ENCODE measurements at places on chromosomes 4 and X.

DNA sequence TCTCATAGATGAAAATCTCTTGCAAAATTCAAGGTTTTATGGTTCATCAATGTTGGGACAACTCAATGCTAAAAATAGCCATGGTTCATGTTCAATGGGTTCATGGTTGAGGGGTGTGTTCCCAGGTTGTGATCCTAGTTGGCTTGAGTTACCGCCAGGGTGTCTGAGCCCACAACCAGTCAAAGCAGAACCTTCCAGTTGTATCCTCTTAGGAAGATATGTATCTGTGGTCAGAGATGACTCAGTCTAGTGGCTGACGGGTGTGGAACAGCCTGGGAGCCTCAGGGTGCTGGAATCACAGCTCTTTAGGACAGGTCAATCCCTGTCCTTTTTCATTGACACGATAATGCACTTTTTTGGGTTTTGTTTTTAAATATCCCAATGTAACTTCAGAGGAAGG lies 192.3 kb upstream of the NR3C2 start:
- DNase-seq, result no peak

DNA sequence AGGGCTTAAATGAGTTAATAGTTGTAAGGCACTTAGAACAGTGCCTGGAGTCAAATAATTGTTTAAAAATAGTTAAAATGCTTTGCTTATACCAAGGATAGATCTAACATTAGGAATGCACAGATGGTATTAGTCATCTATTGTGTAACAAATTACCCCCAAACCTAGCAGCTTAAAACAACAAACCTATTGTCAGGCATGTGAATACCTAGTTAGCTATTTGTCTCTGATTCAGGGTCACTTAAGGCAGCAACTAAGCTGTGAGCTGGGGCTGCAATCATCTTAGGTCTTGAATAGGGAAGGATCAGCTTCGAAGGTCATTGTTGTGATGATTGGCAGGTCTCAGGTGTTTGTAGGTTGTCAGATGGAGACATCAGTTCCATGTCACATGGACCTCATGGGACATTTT lies 42.4 kb upstream of the AGA start:
- DNase-seq, result no peak

GRCh38 chr4:51843309-51844152 lies 578 bp downstream of the DCUN1D4 start:
- DNase-seq, result no peak

GRCh38 chrX:134969726-134970125 lies 21.1 kb upstream of the SMIM10 start:
- no peak for DNase-seq

GRCh38 chrX:28170713-28171112 lies 189.5 kb upstream of the DCAF8L1 start:
- no peak for DNase-seq

DNA sequence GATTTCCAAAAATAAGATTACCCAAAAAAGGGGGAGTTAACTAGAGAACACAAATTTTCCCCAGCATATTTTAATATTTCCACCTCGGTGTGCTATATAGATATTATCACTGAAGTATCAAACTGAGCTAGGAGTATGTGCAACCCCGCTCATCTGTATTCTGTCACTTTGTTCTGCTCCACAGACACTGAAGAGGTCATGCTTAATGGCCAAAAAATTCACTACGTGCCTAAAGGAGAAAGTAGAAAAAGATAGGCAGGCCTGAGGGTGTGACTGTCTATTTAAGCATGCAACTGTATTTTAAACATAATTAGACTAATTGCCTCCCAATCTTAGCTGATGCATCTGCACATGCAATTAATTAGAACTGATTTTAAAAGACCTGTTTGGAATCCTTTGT lies 24.5 kb downstream of the SH3RF1 start:
- DNase-seq, result no peak

DNA sequence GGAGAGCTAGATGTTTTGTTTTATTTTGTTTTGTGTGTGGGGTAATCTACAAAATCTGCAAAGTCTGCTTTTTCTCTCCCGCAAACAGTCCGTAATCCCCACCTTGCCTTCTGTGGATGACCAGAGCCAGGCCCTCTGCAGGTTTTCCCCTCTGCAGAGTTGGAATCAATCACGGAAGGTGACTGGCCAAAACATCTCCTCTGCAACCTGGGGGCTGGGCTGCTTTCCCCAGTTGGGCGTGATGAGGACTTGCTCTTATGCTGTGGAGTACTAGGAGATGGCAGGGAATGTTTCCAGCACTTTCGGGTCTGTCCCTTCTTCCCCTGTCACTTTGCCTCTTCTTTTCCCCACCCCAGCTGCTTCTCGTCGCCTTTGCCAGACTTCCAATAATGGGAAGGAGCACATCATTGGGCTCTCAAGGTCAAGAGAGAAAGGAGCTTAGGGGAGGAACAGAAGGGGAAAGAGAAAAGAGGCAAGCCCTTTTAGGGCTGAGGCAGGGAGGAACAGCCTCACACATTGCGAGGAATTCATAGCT lies 1.1 kb downstream of the TMEM35A start:
- no peak for DNase-seq

All from OCI-LY7 (cell line).